T1000 (cell line): ENCODE measurements at places on chromosomes 13 and 19.

- DNase-seq = no peak
Observed at GRCh38 chr19:368630-369024, 24.0 kb upstream of the MIER2 start.

DNA sequence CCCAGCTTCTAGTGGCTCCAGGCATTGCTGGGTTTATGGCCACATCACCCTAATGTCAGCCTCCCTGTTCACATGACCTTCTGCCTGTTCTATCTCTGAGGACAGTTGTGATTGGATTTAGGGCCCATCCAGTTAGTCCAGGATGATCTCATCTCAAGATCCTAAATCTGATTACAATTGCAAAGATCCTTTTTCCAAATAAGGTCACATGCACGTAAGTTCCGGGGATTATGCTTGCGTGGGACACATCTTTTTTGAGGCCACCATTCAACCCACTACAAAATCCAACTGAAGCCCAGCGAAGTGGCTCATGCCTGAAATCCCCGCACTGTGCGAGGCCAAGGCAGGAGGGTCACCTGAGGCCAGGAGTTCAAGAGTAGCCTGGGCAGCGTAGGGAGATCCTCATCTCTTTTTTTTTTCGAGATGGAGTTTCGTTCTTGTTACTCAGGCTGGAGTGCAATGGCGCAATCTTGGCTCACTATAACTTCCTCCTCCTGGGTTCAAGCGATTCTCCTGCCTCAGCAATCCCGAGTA lies 12.3 kb downstream of the PLD3 start:
- no peak for DNase-seq

GRCh38 chr13:58985845-58986244 lies 1177.9 kb downstream of the DIAPH3 start:
- no peak for DNase-seq

DNA sequence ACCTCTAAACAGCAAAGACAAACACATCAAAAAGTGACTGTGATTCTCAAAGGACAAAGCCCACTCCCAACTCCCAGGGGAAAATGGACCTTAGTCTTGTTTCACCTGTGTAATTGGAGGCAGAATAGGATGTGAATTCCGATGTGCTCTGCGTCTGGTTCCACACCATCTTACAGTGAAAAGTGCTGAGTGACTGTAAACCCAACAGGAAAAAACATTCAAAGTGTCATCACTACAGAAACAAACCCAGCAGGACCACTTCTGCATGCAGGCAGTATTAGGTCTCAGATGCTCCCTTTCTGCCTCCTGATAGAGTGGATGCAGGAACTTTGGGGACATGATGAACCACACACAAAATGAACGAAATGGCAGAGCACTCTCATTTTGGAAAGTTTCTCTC lies 6.5 kb downstream of the UQCRFS1 start:
- no peak for DNase-seq

- no peak for DNase-seq
Observed at GRCh38 chr19:11096210-11096841, 7.1 kb downstream of the LDLR start.

GRCh38 chr13:20828539-20829364 lies 55.0 kb upstream of the EEF1AKMT1 start:
- DNase-seq = no peak

GRCh38 chr19:46124638-46125115 lies at the start of gene IGFL3:
Gene IGFL3 (minus strand): TSS chr19:46124688. CDS start chr19:46124649, 39 bp downstream.
- DNase-seq = no peak

DNA sequence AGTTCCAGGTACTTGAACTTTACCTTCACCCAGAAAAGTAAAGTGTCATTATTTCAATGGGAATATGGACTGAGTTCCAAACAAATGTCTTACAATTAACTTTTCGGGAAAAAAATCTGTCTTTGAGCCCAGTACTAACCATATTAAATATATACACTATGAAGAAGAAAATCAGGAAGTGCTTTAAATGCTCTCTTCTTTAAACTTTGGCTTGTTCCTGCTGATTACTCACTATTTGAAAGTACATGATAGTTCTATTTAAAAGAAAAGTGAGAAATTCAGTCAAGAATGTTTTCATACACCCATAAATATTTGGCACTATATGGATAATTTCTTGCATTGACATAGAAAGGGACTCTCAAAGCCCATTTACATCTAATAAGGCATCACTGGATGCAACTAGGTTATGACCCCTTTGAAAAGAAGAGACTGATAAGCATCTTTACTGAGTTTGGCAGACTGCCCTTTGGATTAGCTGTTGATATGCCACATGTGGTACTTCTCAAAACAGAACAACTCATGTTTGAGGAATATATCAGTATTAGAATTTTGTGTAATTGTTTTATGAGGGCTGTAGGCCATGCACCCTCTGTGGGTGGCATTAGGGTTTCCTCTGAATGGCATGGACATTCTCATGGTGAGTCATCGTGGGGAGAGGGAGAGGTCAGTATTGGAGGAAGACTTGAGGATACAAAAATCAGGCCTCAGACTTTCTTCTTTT lies 25.0 kb upstream of the VWA8 start:
- DNase-seq = peak; percentile 2

GRCh38 chr13:99370481-99371275 lies 63.5 kb upstream of the GPR183 start:
- no peak for DNase-seq

- no peak for DNase-seq
Observed at GRCh38 chr19:2246014-2246620, 3.0 kb upstream of the AMH start.

DNA sequence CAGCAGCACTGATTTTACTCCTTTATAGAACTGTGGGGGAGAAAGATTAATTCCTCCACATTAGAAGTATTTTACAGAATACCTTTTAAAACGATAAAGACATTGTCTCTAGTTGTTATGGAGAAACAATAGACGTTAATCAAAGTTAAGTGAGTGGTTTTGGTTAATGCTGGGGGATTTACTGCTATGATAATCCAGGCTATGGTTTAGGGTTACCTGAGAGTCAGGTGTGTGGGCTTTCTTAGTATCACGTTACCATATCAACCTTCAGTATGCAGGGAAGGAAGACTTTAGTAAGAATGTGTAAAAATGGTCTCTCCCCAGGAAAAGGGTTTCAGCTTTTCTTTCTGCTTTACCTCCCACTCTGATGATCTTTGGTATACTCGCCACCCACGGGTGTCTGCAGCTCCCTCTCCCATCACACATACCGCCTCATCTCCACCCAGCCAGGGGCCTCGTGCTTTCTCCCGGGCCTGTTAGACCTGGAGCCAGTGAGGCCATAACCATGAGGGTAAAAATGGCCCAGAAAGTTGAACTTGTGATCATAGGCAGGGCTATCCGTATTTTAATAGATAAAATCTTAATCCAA lies 45.6 kb upstream of the WDFY2 start:
- no peak for DNase-seq

- no peak for DNase-seq
Observed at GRCh38 chr19:14147797-14148605, 11.6 kb upstream of the ASF1B start.

DNA sequence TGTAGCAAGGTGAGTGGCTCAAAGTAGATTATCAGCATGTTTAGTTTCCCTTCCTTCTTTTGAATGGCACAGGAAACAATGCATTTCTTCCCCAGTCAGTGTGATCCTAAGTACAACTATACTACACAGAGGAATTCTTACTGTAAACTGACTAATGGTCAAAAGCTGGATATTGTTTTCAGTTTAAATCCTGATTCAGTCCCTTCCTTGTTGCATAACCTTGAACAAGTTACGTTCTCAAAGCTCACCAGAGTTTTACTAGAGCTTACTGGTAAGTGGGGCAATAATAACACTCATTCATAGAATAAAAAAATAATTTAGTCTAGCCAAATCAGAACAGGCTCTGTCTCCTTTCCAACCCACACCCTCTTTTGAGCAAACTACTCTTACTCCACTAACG lies 180.1 kb downstream of the POSTN start:
- DNase-seq = no peak

- no peak for DNase-seq
Observed at GRCh38 chr19:47735131-47735530, 10.2 kb upstream of the NOP53 start.

DNA sequence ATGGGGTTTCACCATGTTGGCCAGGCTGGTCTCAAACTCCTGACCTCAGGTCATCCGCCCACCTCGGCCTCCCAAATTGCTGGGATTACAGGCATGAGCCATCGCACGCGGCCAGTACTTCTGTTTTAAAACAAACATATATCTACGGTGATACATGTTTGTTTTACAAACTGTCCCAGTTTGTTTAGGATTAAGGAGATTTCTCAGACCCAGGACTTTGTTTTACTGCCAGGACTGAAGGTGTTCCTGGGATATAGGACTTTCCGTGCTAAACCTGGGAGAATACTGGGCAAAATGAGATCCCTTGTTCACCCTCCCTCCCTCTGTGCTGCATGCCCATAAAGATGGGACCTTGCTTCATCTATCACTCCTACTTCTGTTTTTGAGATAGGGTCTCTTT lies 8.8 kb downstream of the NLRP8 start:
- DNase-seq = no peak

DNA sequence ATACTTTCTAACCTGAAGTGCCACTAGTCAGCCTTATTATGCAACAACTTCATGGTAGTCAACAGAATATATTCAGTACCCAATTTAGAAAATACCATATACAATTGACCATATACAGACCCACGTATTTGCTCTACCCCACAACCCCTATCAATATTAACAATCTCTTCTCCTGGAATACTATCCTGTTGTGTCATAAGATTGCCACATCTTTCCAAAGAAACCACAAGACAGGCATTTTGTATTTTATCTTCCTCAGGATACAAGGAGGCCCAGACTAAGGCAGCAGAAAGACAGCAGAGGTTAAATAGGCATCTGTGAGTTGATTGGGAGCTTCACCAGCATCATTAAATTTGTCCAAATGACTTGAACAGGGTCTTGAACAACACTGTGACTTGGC lies 4.5 kb downstream of the SPART start:
- DNase-seq = no peak

GRCh38 chr13:51068501-51068900 lies 42.6 kb downstream of the C13orf42 start:
- DNase-seq = no peak

DNA sequence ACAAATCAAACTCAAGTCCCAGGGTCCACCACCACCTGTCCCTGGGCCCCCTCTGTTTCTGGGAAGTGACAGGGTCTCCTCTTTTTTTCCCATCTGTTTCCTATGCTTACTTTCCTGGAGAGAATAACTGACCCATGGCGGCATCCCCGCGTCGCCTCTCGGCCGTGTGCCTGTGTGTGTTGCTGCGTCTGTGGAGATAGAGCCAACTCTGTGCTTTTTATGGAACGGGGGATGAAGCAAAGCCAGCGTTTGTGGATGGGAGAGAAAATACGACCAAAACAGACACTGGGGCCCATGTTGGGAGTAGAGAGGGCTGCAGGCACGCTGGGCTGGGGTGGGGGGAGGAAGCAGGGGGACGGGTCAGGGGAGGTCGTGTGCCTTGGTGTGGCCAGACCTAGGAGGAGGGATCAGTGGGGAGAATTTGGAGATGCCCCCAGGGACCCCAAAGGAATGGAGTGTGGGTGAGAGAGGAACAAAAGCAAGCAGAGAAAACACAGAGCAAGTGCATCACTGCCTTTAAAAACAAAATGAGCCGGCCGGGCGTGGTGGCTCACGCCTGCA lies 16.6 kb downstream of the PLK5 start:
- DNase-seq = no peak

- no peak for DNase-seq
Observed at GRCh38 chr13:32650705-32651311, 64.6 kb downstream of the PDS5B start.

DNA sequence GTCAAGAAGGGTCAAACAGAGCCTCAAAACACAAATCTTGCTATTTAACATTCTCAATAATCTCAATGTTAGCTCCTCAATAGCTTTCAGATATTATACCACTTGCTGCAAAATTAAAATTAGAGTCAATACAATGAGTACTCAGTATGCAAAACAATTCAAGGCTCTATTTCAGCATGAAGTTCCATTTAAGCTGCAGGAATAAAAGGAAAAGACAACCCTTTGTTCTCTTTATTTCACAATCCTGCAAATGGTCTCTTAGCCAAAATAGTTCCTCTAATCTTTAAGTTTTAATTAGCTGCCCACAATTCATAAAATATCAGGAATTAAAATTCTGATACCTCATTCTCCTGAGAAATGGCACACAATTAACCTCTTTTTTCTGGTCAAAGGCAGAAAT lies 40.5 kb upstream of the DCT start:
- no peak for DNase-seq

DNA sequence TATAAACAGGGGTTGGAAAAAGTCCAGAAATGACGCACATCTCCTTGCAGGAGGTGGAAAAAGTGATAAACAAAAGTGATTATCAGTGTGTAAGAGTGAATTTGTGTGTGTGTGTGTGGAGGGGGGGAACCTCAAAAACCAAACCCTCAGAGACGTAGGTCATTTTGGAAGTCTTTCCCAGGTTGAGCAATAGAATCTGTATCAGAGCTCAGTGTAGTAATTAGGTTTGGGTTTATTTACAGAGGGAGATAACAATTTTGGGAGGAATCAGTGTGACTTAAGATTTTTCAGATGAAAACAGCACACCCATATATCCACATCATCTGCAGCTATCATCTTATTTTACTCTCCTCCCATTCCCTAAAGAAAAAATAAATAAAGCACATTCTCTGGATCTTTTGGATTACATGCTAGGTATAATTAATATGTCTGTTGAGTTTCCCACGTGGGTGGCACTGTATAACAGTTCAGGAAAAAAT lies 406.4 kb downstream of the FGF9 start:
- no peak for DNase-seq

- no peak for DNase-seq
Observed at GRCh38 chr13:61700181-61700580, 284.5 kb upstream of the PCDH20 start.

DNA sequence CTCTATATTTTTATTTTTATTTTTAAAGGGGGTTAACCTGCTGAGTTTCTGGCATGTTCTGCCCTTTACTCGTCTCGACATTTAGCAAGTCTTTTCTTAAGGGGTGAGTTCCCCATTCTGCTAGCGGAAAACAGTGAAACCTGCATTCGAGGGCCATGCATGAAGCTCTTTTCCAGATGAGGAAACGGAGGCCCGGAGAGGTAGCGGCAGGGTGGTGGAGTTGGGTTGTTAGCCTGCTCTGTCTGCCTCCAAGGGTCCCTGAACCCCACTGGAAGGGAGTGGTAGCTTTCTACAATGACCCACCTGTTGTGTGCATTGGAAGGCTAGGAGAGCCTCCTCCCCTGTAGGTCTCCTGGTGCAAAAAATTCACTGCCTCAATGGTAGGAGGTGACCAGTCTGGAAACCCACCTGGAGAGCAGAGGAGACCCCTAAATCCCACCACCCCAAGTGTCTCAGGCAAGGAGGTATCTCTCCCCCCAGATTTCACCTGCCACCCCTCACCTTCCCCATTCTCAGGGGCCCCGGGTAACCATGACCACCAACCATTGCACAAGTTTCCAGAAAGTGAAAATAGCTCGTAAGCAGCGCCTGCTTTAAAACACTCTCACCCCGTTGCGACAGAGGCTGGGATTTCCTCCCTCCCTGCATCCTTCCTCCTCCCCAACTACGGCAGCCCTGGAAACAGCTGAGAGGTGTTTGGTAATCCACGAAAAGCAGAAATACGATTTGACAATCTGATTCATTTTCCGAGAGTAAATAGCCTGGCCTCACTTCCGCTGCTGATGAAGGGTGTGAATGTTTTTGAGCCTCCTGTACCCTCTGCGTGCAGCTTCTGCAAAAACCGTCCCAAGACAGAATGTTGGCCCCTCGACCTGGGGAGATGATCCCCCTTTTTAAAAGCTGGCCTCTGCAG lies 3.5 kb downstream of the KLF2 start:
- DNase-seq = no peak

GRCh38 chr19:50931023-50931422 lies 19.8 kb upstream of the KLK4 start:
- DNase-seq = no peak
